ENCODE measurements at places on chromosomes 13 and 19.

DNA sequence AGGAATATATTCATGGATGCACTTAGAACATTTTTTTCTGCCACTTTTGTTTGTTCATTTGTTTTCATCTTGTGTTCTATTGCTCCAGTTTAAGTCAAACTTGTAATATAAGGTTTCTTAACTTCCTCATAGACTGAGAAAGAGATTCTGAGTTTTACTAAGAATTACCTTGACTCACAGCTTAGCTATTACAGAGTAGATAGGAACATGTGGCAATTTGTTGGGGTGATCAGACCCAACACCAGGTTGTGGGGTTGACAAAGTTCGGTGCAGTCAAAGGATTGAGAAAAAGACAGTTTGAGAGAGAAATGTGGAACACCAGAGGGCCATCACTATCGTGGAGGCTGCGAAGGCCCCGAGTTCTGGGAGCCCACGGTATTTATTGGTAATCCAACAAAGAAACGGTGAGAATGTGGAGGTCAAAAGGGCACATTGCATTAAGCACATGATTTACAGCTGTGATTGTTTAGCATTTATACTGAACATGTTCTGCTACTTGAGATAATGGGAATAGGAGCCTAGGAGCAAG lies 2526.0 kb downstream of the PCDH9 start:
- no peak for DNase-seq

DNA sequence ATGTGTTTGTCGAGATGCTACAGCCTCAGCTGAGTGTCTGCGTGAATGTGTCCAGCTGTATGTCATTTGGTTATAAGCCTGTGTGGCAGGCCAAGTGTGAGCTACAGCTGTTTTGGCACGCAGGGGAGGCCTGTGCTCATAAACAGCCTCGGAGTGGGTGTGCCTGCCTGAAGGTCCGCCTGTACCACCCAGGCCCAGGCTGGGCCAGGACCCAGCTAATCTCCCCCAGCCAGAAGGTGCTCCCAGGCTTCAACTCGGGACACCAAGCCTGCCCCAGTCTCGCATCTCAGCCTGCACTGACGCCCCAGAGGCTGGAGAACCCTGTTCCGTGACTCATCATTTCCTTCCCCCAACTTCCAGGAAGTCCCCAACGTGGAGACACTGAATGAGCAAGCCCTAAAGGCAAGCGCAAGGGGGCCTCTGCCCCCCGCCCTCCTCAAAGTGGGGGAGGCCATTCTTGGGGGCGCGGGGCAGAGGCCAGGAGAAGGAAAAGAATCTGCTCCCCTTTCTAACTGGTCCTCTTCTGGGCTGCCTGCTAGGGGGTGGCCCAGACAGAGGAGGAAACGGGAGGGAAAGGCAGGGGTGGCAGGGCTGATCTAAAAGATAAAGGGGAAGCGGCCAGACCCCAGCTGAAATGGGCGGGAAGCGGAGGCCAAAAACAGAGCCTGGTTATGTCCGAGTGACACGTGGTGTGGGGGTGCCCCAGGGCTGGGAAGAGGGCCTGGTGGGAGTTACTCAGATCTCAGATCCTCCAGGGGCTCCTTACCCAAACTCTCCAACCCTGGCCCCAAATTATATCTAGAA lies 2.0 kb downstream of the SLC1A5 start:
- DNase-seq = peak; percentile 89

DNA sequence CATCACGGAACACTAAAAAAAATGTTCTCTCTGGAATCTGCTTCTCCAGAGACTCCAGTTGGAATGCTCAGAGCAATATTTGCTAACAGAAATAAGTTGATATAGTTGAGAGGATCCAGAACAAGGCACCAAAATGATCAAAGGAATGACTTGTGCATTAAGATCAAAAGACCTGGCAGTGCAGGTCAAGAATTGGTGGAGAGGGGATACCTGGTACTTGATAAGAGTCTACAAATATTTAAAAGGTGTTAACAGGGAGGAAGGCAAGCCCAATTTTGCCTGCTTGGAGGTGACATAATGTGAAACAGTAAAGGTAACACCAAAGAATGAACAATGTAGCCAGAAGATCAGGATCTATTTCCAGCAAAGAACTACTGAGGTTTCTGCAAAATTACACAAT lies 20.0 kb upstream of the TNFRSF19 start:
- DNase-seq = no peak

DNA sequence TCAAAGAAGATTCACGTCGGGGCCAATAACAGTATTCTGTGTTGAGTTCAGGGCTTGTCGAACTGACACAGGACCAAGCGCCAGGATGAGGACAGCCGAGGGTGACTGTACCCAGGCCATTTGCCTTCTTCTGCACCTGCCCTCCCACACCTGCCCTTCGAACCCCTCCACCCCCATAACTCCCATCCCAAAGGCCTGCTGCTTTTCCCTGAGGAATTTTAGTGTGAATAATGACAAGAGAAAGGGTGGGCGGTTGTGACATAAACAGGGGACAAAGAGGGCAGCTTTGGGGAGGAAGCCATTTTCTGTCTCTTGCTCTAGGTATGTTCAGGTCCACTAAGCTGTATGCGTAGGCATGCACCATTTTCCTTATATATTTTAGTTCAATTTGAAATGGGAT lies 26.1 kb downstream of the GJA3 start:
- DNase-seq = no peak

DNA sequence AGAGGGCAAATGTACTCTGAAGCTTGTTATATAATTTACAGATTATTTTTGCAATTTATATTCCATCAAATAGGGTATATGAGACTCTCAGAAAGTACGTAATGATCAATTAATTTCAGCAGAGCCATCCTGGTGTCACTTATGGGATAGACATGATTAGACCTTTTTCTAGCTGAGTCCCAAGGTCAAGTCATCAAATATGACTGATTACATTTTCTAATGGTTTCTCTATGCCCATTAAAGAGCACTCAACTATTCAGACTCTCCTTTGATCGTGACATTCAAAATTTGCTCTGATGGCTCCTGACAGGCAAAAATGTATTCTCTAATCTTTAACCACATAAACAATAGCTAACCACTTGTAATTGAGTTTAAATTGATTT lies 469.2 kb downstream of the COG6 start:
- no peak for DNase-seq

- no peak for DNase-seq
Observed at GRCh38 chr19:17754634-17755442, 3.6 kb downstream of the FCHO1 start.
